ENCODE measurements at places on chromosomes 11 and 22.

- DNase-seq: no peak
Observed at GRCh38 chr22:42912059-42912458, 55.0 kb upstream of the ARFGAP3 start.

GRCh38 chr22:44317886-44318637, 5.3 kb upstream of the SHISAL1 start:
- no peak for DNase-seq

GRCh38 chr11:128572965-128573364, 14.4 kb downstream of the ETS1 start:
- no peak for DNase-seq

- DNase-seq: no peak
Observed at GRCh38 chr11:17972987-17973386, 39.9 kb downstream of the SERGEF start.

DNA sequence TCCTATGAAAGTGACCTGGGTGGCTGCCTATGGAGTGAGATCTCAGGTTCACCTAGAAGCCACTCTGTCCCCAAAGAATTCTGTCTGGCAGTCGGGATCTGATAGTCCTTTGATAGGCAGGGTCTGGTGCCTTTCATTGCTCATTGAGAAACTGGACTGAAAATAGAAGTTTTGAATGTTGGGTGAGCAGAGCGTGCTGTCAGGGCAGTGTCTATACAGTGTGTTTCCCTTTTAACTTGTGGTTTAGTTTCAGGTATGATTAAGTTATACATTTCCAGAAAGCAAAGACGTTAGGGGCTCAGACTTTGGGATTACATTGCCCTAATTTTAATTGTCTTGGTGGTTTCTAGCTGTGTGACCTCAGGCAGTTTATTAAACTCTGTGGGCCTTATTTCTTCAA, 111.3 kb upstream of the PAX6 start:
- no peak for DNase-seq

DNA sequence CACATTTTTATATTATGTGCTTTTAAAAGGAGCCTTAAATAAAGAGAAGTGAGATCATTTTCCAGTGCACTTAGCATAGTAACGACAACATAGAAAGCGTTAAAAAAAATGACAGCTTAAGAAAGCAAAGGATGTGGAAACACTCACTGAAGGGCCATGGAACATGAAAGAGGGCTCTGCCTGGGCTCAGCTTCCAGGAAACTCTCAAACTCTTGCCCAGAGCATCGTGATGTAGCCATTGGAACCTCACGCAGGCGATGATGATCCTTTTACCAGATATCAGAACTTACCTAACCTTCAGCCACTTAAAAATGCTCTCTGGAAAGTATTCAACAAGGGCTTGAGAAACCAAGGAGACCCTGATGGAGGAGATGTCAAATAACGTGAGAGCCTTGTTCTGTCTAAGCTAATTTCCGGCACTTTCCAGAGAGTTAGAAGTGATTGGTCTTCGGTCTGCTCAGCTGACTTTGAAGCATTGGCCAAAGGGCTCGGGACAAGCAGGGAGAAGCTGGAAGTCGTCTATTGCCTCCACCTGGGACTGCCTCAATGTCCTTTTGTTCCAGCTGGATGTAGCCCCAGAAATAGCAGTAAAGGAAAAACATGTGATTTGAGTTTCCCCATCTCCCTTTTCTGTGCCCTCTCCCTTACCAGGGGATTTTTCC, 21.5 kb upstream of the ETS1 start:
- no peak for DNase-seq

DNA sequence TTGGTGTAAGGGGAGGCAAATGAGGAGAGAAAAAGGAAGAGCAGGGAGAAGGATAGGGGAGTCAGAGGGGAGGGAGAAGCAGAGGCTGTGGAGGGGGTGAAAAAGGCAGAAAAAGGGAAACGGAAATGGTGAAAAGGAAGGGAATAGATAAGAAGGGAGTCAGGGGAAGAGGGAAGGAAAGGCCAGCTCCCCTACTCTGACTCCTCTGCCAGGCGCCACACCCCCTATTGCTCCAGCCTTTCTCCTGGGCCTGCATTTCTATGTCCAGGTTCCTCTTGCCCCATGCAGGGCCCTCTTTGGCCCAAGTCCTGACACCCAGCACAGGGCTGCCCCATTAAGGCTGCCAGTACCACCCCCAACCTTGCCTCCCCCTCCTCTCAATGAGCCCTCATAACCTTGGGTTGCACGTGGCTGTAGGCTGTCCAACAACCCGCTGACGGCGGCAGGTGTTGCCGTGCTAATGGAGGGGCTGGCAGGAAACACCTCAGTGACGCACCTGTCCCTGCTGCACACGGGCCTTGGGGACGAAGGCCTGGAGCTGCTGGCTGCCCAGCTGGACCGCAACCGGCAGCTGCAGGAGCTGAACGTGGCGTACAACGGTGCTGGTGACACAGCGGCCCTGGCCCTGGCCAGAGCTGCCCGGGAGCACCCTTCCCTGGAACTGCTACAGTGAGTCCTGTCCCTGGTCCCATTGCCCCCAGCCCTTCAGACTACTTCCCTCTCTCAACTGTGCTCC, 3.4 kb upstream of the NHERF4 start:
- DNase-seq: no peak

DNA sequence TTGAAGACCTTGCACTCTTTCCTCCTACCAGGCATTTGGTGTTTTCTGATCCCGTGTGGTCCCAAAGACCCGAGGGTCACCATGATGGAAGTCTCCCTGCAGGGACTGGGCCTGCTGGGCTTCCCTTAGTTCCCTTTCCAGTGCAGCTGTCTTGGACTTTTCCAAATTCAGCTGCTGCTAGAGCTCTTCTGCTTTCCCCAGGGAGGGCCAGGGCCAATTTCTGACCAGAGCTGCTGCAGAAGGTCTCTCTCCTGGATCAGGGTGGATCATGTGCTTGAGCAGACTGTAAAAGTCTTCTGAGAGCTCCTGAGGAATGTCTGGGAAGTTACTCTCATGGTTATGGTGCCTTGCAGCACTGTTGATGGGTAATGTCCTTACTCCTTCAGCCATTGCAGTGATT, 23.2 kb downstream of the LDLRAD3 start:
- DNase-seq: no peak

- DNase-seq: no peak
Observed at GRCh38 chr11:102489186-102490145, 36.9 kb upstream of the TMEM123 start.

GRCh38 chr11:19713196-19714021, 772 bp downstream of the NAV2 start:
- no peak for DNase-seq

DNA sequence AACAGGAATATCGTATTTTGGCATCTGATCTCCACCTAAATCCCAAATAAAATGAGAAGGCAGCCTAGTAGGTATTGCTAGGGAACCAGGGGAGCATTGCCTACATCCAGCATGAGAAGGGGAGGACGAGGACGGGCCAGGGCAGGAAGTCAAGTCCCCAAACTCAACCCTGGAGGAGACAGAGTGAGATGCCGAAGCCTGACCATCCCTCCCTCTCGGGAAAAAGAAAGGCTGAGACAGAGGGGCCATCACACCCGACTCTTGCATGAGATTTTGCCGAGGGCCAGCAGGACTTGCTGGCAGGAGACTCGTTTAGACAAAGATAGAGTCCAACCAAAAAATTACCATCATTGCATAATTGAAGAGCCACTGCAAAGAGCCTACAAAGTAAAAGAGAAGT, 50.2 kb upstream of the SPATA19 start:
- DNase-seq: no peak

GRCh38 chr11:122732342-122733315, 77.1 kb downstream of the UBASH3B start:
- DNase-seq: no peak

DNA sequence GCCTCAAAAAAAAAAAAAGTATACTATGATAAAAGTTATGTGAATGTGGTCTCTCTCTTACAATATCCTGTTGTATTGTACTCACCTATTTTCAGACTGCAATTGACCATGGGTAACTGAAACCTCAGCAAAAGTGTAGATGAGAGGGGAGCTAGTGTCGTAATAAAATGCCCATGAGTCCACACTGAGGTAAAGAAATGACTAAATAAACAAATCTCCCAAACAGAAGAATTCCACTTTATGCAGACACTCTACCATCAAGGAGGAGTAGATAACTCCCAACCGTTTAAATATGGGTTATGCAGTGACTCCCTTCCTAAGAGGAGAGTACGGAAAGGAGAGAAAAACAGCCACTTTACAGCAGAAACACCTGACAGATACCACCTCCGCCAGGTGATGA, 14.6 kb downstream of the GNB1L start:
- no peak for DNase-seq

DNA sequence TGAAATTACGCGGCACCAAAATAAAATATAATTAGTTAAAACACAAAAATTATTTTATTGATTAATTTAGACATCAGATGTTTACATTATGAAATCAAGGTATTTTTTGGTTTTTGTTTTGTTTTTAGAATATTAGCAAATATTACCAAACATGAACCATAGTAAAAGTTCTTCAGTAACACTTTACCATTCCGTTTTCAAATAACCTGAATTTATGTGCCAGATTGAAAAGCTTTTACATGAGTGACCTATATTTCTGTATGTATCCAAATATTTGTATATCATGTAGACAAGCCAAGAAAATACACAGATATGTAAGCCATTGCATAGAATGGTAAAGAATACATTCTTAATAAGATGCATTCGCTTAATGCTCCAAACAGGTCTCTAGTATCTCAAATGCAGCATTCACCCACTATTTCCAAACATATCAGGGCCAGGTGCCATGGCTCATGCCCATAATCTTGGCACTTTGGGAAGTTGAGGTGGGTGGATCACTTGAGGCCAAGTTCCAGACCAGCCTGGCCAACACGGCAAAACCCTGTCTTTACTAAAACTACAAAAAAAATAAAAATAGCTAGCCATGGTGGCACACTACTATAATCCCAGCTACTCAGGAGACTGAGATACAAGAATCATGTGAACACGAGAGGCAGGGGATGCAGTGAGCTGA, 102.4 kb upstream of the SERPIND1 start:
- no peak for DNase-seq
